ENCODE measurements at places on chromosomes 1 and 21.

DNA sequence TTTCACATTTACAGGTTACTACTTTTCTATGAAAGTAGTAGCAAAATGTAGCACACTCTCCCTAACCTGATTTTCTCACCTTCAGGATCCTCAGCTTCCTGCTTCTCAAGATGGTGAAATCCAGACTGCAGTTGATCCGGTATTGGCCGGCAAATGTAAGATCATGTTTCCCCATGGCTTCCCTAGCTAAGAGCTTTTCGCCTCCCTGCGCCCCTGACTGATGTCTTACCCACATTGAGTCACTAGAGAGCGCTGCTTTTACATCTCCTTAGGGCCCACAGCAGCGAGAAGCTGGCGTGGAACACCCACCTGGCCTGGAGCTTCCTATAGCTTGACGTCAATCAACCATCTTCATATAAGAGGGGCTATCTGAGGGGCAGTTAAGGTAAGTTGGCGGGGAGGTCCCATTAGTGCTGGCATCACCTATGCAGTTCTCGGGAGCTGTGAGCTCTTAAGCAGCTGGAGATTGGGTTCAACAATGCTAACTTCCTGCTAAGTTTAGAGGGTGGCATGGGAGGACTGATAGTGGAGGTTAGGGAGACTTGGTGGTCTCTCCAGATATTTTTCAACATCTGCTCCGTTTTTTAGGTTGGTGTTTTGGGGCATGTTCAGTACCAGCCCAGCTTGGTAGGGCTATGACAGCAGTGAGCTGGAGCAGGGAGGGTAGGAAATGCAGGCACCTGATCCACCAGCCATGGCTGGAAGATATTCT, 5.5 kb downstream of the PTPN7 start:
- DNase-seq, result peak; percentile 84
- H3K4me3 ChIP-seq, result no peak overlapping the region
- H3K4me1 ChIP-seq, result peaks cover 3% of the 10 kb centered on the region

DNA sequence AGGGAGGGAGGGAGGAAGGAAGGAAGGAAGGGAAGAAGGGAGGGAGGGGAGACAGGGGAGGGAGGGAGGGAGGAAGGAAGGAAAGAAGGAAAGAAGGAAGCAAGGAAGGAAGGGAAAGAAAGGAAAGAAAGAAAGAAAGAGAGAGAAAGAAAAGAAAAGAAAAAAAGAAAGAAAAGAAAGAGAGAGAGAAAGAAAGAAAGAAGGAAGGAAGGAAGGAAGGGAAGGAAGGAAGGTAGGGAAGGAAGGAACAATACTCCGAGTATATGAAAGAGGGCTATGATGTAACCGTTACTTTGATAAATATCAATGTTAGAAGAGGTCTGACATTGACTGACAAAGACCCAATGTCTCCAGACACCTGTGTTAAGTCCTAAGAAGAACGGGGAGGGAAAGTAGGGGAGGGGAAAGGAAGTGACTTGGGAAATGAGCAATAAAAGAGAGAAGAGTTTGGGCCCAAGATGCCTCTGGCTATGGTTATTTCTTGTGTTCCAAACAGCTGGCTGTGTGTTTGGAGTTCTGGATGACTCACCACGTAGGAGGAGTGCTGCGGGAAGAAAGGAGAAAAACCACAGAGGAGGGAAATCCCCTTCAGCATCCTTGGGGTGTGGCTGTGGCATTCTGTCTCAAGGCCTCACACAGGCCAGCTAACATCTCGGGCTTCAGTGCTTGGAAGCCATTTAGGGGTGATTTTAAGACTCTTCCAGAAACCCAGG, 37.0 kb upstream of the RXRG start:
- H3K27ac ChIP-seq, result no peak overlapping the region
- no peak overlapping the region for H3K4me3 ChIP-seq
- H3K36me3 ChIP-seq, result no peaks in the 10 kb centered on the region
- H3K27me3 ChIP-seq, result no peaks in the 10 kb centered on the region
- H3K4me1 ChIP-seq, result peaks cover 30% of the 10 kb centered on the region

GRCh38 chr1:205310976-205311704, 10.4 kb downstream of the NUAK2 start:
- H3K4me3 ChIP-seq, result no peak overlapping the region
- DNase-seq, result no peak
- H3K27me3 ChIP-seq, result no peaks in the 10 kb centered on the region
- H3K27ac ChIP-seq, result no peak overlapping the region
- H3K4me1 ChIP-seq, result peaks cover 11% of the 10 kb centered on the region

DNA sequence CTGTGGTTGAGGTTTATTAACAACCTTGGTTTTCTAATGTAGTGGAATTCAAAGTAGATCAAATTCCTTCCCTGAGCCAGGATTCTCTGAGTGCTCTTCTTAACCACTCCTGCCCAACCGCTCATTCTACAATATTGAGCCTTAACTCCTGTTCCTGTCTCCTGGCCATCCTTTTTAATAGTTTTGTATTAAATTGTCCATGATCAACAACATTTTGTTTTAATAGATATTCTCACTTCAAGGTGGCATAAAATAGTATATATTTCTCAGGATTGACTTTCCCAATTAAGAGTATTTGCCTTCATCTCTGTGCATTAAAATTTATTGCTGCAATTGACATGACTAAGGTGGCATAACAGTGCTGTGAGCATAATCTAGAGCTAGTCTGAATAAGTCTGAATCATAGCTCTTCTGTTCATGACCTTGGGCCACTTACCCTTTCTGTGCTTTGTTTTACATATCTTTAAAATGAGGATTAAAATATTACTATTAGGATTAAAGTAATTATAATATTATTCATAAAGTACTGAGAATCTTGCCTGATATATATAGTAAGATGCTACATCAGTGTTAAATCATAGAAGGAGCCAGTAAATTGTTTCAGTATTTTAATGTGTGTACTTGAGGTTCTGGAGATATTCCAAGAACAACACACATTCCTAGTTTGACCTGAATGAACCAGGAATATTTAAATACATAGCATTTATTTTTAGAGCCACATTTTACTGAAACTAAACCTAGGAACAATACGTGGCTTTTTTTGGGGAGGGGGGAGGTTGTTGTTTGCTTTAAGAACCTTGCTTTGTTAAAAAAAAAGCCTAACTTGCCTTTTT, 76.4 kb downstream of the ADGRL2 start:
- H3K4me1 ChIP-seq, result peaks cover 40% of the 10 kb centered on the region
- peak; percentile 57 for DNase-seq
- peak overlapping the region; percentile 32 for H3K27ac ChIP-seq
- no peaks in the 10 kb centered on the region for H3K27me3 ChIP-seq

DNA sequence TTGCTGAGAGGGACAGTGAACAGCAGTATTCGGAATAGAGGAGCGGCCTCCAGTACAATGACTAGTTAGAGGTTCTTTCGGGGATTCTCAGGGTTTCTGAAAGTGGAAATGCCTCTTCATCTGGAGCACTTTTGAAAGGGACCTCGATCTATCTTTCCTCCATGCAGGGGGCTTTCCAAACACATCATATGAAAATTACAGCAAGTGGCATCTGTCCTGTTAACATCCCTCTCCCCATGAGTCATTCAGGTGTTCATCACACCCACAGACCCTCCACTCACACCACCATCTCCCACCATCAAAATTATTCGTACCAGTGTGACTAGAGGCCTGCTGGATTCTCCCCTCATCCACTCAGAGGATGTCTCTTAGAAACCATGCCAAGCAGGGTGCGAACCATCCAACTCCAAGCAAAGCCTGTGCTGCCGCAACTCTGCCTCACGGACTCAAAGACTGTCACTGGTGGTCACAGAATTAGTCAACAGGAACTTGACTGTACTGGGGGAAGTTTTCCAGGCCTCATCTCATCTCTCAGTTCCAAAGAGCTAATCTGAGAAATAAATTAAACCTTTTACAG, 211.1 kb downstream of the MRPL39 start:
- no peaks in the 10 kb centered on the region for H3K36me3 ChIP-seq
- peaks cover 5% of the 10 kb centered on the region for H3K4me1 ChIP-seq
- no peak overlapping the region for H3K27ac ChIP-seq
- no peaks in the 10 kb centered on the region for H3K27me3 ChIP-seq

DNA sequence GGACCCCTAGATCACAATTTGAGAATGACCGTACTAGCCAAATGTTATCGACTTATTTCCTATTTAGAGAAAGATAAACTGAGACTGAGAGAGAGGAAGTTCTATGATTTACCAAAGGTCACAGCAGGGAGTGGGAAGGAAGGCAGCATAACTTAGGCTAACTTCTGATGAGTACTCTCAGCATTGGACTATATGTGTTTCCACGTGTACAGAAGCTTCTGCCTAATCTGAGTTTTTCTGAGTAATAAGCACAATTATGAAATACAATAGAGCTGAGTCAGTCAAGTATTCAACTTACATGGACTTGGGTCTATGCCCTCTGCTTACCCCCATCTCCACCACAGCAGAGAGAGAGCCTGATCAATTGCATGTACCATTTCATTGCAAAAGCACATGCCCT, 88.1 kb upstream of the HIVEP3 start:
- H3K27me3 ChIP-seq, result peaks cover 18% of the 10 kb centered on the region
- H3K36me3 ChIP-seq, result no peaks in the 10 kb centered on the region
- no peak overlapping the region for H3K4me3 ChIP-seq

DNA sequence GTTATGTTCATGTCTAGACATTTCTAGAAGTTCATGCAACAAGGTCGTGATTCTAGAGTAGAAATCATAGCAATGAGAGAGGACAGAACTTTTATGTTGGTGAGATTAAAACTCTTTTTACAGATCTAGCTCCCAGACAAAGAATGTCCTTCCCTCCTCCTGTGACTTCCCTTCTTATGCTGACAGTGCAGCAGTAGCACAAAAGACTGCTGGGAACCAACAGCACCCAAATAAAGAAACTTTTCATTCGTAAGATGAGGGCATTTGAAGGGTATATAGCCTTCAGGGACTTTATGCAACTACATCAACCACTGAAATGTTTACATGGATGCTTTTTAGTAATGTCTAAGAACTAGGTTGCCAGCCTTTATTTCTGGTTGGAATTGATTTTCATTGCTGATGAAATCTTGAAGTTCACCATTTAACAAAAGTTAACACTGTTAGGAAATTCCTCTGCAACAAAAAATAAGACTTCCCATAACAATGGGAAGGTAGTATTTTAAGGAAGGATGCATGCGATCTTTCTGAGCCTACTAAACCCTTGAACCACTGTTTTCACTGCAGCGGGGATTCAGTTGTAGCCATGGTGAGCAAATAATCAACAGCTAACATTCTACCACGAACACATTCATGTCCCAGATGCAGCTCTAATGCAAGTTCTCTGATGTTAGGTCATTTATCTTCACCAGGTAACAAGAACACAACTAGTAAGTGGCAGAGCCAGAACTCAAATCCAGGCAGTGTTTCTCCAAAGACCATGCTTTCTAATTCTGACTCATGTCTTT, 672.8 kb downstream of the PTPRC start:
- H3K27me3 ChIP-seq, result no peaks in the 10 kb centered on the region
- no peak overlapping the region for H3K4me3 ChIP-seq
- H3K36me3 ChIP-seq, result no peaks in the 10 kb centered on the region
- no peaks in the 10 kb centered on the region for H3K4me1 ChIP-seq
- DNase-seq, result no peak

DNA sequence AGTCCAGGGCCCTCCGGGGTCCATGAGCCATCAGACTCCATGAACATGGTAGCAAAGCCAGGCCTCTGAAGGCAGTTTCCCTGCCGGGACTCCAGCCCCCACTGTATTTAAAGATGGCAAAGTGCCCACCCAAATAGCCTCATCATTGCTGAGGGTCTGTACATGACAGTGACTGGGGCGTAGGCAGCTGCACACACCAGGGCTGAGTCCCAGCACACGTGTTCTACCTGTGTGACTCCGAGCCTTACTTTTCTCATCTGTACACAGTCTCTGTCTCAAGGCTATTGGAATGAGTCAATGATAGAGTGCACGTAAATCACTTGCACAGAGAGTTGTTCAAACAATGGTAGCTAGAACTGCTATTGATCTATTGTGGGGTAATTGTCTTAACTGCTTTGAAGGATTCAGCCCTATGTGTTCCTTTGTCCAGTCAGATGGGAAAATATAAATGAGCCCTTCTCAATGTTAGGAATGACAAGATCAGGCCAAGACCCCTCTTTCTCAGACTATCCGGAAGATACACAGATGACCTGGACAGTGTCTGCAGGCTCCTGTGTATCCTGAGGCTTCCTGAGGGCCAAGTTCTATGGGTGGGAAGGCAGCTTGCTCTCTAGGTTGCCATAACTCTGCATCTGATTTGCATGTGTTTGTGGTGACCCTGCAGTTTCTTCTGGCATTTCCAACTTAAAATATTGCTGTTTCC, 48.9 kb downstream of the RASSF5 start:
- peak overlapping the region; percentile 51 for H3K4me3 ChIP-seq
- peaks cover 73% of the 10 kb centered on the region for H3K4me1 ChIP-seq
- no peak for DNase-seq

GRCh38 chr1:109502364-109502851, 7.1 kb downstream of the AMIGO1 start:
- no peaks in the 10 kb centered on the region for H3K4me1 ChIP-seq
- H3K27me3 ChIP-seq, result peaks cover 4% of the 10 kb centered on the region
- DNase-seq, result no peak
- no peak overlapping the region for H3K27ac ChIP-seq

DNA sequence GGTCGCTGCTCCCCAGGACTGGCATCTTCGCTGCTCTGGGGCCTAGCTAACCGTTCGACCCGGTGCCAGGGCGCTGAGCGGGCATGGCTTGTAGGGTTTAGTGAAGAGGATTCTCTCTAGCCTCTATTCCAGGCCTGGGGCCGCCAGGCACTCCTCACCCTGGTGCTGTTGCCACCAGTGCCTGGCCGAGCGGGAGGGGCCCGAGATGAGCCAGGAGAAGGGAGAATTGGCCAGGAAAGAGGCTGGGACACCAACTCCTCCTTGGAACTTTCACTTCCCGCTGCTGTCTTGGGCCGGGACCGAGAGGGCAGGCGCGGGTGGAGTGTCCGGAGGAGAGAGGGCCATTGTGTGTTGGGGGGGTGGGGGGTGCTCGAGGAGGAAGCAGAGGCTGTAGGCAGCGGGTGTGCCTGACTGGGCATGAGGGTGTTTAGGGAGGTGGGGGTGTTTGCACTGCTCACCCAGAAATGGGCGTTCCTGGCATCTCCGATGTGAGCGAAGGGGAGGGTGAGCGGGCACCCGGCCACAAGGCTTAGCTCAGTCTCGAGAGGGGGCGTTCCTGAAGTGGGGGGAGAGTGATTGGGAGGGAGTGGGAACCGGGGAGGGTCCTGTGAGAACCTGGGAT, 772 bp downstream of the ADAM15 start:
- peak overlapping the region; percentile 66 for H3K4me3 ChIP-seq
- no peak for DNase-seq
- H3K36me3 ChIP-seq, result no peaks in the 10 kb centered on the region
- peaks cover 11% of the 10 kb centered on the region for H3K4me1 ChIP-seq

- no peak for DNase-seq
- H3K4me3 ChIP-seq, result no peak overlapping the region
- H3K4me1 ChIP-seq, result peaks cover 9% of the 10 kb centered on the region
- no peak overlapping the region for H3K27ac ChIP-seq
- peaks cover 2% of the 10 kb centered on the region for H3K36me3 ChIP-seq
Measured at GRCh38 chr1:245434280-245434679, 279.5 kb downstream of the KIF26B start.

DNA sequence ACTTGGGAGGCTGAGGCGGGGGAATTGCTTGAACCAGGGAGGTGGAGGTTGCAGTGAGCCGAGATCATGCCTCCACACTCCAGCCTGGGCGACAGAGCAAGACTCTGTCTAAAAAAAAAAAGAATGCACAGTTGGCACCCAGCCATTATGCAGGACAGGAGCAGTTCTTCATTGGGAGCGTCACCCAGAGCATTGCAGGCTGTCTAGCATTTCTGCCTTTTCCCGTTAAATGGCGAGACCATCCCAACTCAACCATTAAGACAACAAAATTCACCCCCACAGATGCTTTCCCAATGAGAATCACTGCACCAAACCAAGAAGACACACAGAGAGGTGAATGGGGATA, 105.8 kb downstream of the EDEM3 start:
- no peaks in the 10 kb centered on the region for H3K36me3 ChIP-seq
- no peaks in the 10 kb centered on the region for H3K27me3 ChIP-seq
- H3K27ac ChIP-seq, result no peak overlapping the region
- H3K4me1 ChIP-seq, result peaks cover 7% of the 10 kb centered on the region
- H3K4me3 ChIP-seq, result no peak overlapping the region

GRCh38 chr1:108972951-108973350, 9.7 kb upstream of the CLCC1 start:
- DNase-seq, result no peak
- peaks cover 9% of the 10 kb centered on the region for H3K36me3 ChIP-seq

Data from cardiac muscle cell (in vitro differentiated cells and primary cell).